ENCODE measurements at places on chromosomes 2 and 18. TPM values are rescaled to one million over a fixed set of nuclear protein-coding genes. Genes with fewer than 3 reads are reported as not detected.

OSBPL1A gene
- total RNA-seq, result 80.8 TPM

ZNF142 gene
- 21.8 TPM for total RNA-seq

EN1 gene
- total RNA-seq, result 0.16 TPM

DIPK1C gene
- 25.5 TPM for total RNA-seq

CNDP1 gene
- 9.9 TPM for total RNA-seq

THUMPD2 gene
- 39.8 TPM for total RNA-seq

ORC2 gene
- total RNA-seq, result 28.0 TPM

ZNF804A gene
- 21.1 TPM for total RNA-seq

CDKL4 gene
- total RNA-seq, result 4.1 TPM

CELF4 gene
- 41.2 TPM for total RNA-seq

PAX3 gene
- 5.7 TPM for total RNA-seq

ACADL gene
- total RNA-seq, result 3.7 TPM

ASIC4 gene
- total RNA-seq, result 28.8 TPM

IL36B gene
- not detected for total RNA-seq

MYOM1 gene
- 40.7 TPM for total RNA-seq

GNAL gene
- total RNA-seq, result 17.5 TPM

RAD51AP2 gene
- total RNA-seq, result 0.27 TPM

ALPI gene
- total RNA-seq, result not detected

FNDC4 gene
- total RNA-seq, result 13.7 TPM

SPATA3 gene
- total RNA-seq, result not detected

CD226 gene
- total RNA-seq, result 5.2 TPM

ALK gene
- 9.5 TPM for total RNA-seq

MTA3 gene
- 54.3 TPM for total RNA-seq

SLC39A6 gene
- 112 TPM for total RNA-seq

OBSL1 gene
- 149 TPM for total RNA-seq

IL1RL1 gene
- 4.3 TPM for total RNA-seq

AFF3 gene
- 29.7 TPM for total RNA-seq

LHCGR gene
- total RNA-seq, result 8.3 TPM

GKN2 gene
- not detected for total RNA-seq

KCNJ3 gene
- total RNA-seq, result 9.5 TPM

IL1RL2 gene
- total RNA-seq, result 1.4 TPM

BOLL gene
- 0.27 TPM for total RNA-seq

CPLX4 gene
- 46.1 TPM for total RNA-seq

KIAA2012 gene
- total RNA-seq, result not detected

SCYGR6 gene
- total RNA-seq, result not detected

GCG gene
- 0.99 TPM for total RNA-seq

CYBRD1 gene
- total RNA-seq, result 119 TPM

LCT gene
- total RNA-seq, result not detected

PSD4 gene
- total RNA-seq, result 20.5 TPM

SLC40A1 gene
- 129 TPM for total RNA-seq

NPHP1 gene
- total RNA-seq, result 8.8 TPM

TMEM169 gene
- 19.5 TPM for total RNA-seq

SLC4A3 gene
- total RNA-seq, result 9.8 TPM

M1AP gene
- total RNA-seq, result 0.44 TPM

SLC4A1AP gene
- 38.5 TPM for total RNA-seq

CNOT11 gene
- total RNA-seq, result 17.7 TPM

NR4A2 gene
- 6.5 TPM for total RNA-seq

GPR35 gene
- total RNA-seq, result 1.2 TPM

SERPINB11 gene
- total RNA-seq, result 0.93 TPM

GKN1 gene
- not detected for total RNA-seq

VWA3B gene
- not detected for total RNA-seq

ATP6V1B1 gene
- 24.9 TPM for total RNA-seq

GULP1 gene
- total RNA-seq, result 86.1 TPM

ABCB11 gene
- total RNA-seq, result 0.38 TPM

DSC3 gene
- 18.1 TPM for total RNA-seq

FBXO15 gene
- 4.5 TPM for total RNA-seq

ANO7 gene
- 1.4 TPM for total RNA-seq

CDH2 gene
- 225 TPM for total RNA-seq

ACVR1 gene
- 31.9 TPM for total RNA-seq

All from camera-type eye (tissue), 1 donor.